ENCODE measurements at places on chromosomes 1 and 21. TPM values are rescaled to one million over a fixed set of nuclear protein-coding genes. Genes with fewer than 3 reads are reported as not detected.
A peak's percentile ranks its signal among the peaks of the same experiment; 100 is the strongest.

DNA sequence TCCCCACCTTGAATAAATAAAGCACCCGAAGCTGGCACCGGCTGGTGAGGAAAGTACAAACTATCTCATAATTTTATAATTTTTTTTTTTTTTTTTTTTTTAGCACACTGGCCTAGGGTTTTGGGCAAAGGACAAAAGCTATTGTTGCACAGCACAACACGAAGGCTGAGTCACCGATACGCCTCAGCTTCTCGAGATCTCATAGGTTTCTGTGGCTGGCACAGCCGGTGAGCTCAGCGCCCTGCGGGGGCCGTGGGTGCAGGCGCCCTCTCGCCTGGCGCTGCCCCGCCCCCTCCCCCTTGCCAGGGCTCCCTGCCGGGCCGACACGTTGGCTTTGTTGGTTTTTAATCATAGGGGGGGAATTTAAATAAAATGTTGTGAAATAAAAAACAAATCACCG is 17.2 kb downstream of the CASZ1 start:
- no peak for DNase-seq

GRCh38 chr1:226634166-226634588 is 85.6 kb downstream of the STUM start:
- DNase-seq: peak; percentile 80

DNA sequence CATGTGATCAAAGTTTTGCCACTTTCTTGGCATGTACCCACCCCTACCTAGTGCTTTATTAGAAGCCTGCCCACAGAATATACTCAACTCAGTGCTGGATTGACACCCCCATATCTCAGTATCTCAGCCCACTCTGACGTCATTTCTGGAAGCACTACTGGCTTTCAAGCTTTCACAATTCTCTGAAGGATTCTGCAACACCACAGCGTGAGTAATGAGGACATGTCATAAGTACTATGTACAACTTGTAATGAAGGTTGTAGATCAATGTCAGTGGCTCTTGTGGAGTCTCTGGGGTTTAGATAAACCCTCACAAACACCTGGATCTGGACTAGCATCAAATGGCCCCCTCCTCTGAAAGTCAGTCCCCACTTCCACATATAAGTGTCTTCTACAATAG is 57.2 kb downstream of the TNFSF4 start:
- DNase-seq: no peak

DNA sequence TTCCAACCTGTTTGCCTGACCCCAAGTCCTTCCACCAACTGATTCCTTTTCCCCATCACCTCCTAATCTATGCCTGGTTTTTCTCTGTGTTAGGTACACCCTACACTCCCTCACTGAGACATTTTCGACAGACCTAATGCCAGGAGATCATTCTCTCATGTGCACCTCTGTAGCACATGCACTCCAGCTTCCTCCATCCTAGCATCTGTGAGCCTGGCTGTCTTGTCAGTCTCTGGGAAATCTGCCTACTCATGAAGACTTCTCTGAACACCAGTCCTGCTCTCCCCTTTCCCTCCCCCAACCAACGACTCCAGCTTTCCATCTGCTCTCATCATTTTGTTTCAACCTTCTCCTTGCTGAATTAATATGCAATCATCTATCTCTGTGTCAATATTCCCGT is 987 bp downstream of the MED8 start:
- DNase-seq: no peak

DNA sequence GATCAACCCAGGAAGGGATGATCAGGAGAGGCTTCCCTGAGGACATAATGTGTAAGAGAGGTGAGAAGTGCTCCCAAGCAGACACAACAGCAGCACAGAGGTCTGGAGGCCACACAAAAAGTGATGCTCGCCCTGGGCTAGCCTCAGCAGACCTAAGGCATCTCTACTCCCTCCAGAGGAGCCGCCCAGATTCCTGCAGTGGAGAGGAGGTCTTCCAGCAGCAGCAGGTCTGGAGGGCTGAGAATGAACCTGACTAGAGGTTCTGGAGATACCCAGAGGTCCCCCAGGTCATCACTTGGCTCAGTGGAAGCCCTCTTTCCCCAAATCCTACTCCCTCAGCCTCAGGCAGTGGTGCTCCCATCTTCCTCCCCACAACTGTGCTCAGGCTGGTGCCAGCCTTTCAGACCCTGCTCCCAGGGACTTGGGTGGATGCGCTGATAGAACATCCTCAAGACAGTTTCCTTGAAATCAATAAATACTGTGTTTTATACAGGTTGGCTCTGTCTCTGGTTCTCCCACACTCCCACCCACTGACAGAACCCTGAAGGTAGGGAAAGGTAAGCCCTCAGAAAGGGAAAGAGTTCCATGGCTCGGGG is 5.0 kb downstream of the GJB3 start:
- DNase-seq: no peak

DNA sequence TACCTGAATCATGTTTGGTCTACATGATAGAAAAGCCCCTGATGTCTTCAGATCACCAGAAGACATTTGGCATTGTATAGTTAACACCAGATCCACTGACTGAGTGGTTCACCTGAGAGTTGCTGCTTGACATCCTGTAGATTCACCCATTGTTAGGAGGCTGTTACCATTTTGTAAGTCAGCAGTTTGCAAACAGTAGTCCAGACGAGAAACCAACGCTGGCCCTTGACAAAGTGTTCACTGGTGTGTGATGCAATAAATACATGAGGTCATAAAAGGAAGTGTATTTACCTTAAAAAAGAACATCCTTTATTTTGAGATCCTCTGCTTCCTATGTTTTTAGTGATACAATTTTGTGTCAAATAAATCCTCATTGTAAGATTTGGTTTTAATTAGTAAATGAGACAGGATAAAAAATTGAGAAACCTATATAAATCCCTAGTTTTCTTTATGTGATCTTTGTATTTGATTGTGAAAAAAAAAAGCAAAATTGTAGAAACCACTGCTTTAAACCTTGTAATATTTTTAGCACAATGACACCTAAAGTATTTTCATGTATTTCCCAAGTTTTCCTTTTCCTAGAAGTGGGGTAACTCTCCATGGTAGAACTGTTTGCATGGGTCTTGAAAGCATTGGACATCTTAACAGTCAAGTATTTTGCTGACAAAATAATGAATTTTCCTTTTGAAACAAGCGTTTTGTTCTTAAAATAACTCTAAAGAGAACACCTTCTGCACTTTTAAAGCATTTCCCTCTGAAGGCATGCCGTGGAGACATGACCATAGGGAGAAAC is 204.3 kb downstream of the FGGY start:
- no peak for DNase-seq

DNA sequence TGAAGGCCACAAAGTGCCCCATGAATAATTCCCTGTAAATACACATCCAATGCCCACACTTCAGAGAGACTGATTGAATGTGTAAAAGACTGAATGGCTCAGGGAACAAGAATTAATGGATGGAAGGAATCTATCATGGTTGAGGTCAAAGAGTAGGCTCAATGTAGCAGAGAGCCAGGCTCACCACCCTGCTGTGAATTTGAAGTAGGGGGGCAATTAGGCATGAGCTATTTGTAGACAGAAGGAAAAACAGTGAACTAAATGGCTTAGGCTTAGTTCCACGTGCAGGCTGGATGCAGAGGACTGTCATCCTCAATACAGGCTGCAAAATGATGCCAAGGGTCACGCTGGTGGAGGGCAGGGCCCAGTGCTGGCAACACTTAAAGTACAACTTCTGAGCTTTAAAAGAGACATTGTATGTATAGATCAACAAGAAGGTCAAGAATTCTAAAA is 22.9 kb upstream of the IGSF3 start:
- no peak for DNase-seq

- no peak for DNase-seq
Observed at GRCh38 chr1:179761296-179761695, 18.2 kb downstream of the FAM163A start.

DNA sequence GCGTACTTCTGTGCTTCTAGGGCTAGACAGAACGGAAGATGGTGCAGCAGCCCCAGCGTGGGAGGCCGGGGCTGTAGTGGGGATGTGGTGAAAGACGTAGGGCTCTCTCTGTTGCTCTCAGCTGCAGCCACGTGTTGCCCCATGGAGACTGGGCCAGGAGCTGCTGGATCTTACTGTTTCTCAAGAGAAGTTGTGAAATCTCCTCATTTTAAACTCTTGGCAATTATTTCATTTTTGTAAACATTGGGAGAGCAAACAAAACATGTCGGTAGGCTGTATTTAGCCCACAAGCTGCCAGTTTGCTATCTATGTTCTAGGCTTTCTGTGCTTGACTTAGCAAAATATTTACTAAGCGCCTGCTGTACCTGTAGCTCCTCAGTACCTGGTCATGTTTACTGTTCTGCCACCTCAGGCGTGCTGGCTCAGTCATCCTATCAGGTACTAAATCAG is 15.9 kb upstream of the ELOA start:
- no peak for DNase-seq

- no peak for DNase-seq
Observed at GRCh38 chr21:46667741-46668380, 32.4 kb downstream of the PRMT2 start.

DNA sequence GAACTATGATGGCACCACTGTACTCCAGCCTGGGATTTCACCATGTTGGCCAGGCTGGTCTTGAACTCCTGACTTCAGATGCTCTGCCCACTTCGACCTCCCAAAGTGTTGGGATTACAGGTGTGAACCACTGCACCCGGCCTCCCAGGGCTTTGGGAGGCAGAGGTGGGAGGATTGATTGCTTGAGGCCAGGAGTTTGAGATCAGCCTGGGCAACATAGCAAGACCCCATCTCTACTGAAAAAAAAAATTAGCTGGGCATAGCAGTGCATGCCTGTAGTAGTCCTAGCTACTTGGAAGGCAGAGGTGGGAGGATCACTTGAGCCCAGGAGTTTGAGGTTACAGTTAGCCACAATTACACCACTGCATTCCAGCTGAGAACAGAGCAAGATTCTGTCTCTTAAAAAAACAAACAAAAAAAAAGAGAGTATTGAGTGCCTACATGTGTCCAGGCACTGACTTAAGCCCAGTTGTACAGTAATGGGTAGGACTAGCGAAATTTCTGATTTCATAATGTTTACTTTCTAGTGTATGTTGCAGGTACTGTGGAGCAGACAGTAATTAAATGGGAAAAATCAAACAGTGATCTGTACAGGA is 4.2 kb downstream of the MANEAL start:
- DNase-seq: no peak

DNA sequence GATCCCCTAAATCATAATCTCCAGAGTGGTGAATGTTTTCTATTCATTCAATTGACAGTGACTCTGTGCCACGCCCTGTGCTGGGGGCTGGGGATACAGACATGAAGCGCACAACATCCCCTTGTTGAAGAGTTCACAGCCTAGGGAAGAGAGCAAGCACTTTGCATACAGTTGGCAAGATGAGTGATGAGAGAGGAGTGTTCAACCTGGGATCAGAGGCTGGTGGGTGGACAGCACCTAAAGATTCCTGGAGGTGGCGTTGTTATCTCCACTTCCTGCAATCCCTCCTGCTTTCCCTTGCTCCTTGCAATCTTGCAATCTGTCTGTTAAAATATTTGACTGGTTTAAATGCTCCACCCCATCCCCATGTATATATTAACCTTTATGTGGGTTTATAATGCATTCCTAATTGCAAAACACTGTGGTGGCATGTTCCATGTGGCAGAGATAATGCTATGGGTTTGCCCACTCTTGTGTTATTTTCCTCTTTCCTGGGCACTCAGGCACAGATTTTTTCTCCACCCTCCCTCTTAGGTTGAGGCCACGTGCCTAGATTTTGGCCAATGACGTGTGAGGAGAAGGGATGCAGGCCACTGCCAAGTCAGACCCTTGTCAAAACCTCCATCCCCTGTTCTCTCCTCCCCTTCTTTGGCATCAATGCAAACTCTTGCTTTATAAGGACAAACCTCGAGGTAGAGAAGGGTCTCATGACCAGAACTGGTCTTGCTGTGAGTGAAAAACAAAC is 36.2 kb upstream of the GADD45A start:
- no peak for DNase-seq

GRCh38 chr1:16195518-16195905 is 16.9 kb downstream of the ARHGEF19 start:
- no peak for DNase-seq

Gene TRIM58
- 2.2 TPM for polyA plus RNA-seq

Gene CDA
- polyA plus RNA-seq: not detected

Gene OR10J1
- not detected for polyA plus RNA-seq

Gene CPLANE2
- 6.3 TPM for polyA plus RNA-seq

Gene PLA2G2F
- not detected for polyA plus RNA-seq
